ENCODE measurements at places on chromosomes 12 and 14.

DNA sequence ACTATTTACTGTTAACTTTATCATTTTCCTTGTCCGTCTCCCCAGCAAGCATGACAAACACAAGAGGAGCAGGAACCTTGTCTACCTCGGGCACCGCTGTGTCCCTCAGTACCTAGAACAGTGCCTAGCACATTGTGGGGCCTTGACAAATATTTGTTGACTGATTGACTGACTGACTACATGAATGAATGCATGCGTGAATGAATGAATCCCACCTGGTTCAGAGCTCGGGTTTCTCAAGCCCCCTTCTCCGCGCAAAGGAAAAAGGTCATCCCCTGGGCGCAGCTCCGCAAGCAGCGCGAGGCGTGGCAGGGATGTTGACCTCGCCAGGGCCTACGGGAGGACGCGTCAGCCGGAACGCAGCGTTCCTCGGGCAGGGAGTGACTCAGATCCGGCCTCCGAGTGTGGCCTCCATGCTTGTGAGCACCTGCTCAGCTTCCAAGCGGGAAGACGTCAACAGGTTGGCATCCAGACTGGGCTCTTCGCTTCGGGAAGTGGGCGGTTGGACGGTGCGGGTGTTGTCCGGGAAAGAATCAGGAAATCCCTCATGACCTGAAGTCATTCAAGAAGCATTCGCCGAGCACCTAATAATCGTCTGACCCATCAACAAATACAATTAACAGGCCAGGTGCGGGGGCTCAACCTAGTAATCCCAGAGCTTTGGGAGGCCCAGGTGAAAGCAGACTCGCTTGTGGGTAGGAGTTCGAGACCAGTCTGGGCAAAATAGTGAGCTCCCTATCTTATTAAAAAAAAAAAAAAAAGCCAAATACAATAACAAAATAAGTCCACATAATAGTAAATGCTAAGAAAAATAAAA is 13.9 kb upstream of the UBC start:
- DNase-seq, result no peak

DNA sequence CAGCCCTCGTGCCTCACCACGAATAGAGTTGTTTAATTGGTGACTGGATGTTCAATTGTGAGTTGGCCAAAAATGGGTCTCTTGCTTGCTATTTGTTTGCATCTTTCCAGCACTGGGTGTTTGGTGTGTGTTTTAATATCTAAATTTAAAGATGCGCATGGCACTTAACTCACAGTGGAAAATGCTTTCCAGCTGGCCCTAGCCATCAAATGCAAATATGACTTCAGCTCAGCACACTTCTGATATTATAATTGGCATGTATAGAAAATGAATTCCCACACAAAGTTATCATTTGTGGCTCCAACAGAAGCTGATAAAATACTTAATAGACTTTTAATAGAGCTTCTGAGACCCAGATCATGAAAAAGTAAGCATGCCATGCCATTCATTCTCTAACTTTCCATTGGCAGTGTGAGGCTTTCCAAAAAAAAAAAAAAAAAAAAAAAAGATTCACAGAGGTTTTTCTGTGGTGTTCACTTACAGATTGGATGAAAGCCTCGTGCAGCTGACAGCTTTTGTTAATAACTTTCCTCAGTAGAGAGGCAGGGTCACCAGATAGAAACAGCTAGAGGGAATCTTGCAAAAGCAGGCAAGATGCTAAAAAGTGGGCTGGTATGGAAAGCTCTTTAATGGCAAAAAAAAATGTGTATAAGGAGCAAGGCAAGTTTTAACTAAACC is 425.2 kb downstream of the GALC start:
- DNase-seq, result no peak

DNA sequence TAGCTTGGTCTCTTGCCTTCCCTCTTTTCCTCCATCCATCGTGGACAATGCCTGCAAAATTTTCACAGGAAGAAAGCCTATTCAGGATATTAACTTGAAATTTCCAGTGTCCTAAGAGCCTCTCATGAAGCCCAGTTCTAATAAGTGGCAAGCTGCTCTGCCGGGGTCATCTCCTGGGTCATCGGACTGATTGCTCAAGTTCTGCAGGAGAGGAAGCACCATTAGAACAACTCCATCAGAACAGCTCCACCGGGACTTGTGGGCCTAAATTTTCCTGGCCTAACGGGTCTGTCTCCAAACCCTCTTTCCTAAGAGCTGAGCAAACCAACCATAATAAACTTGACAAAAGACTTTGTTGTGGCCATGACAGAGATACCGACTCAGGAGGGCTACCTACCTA is 13.9 kb downstream of the ERG28 start:
- DNase-seq, result no peak

DNA sequence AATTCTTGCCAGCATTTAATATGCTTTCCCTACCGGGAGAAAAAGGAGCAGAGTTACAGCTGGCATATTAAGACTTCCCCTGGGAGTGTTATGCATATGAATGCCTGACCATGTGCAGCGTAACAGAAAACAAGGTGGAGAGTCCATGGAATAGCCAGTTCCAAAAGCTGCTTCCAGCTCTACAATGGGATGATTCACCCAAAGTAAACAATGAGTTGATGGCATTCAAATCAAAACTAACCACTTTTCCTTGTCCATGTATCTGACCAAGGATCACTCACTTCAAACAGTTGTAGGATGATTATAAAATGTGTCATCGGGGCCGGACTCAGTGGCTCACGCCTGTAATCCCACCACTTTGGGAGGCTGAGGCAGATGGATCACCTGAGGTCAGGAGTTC is 48.1 kb upstream of the BICDL1 start:
- DNase-seq, result peak; percentile 61
